Stimulated activated memory B cell treated with anti-CD40 and anti-IgM and Interleukin-4, amounts not matched to agents 10 μg/mL and 1 μg/mL and 100 μg/mL, for 72 hours (primary cell): ENCODE measurements at places on chromosomes 16 and 17.
A peak's percentile ranks its signal among the peaks of the same experiment; 100 is the strongest.

- no peak for ATAC-seq
These were observed 1.5 kb upstream of the NPTX1 start for GRCh38 chr17:80477647-80478478.

- ATAC-seq = no peak
These were observed 12.5 kb downstream of the HSPB9 start for GRCh38 chr17:42135151-42135550.

- ATAC-seq = peak; percentile 41
These were observed 54.6 kb downstream of the ABCC12 start for GRCh38 chr16:48101069-48101674.

DNA sequence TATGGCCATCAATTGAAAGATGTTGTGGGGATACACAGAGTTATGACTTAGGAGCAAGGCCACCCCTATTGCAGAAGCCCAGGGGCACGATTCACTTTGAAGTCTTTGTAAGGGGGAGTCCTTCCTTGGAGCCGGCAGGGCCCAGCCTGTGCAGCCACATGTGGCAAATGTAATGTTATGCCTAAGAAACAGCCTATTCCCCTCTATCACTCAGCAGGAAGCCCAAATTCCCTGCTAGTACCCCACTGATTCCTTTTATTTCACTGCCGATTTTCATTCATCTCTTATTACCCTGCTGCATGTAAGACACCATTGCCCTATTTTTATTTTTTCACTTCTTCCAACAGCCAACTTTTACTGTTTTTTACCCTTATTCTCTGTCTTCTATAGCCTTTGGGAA lies 233.2 kb downstream of the PMP22 start:
- no peak for ATAC-seq

- ATAC-seq = no peak
These were observed 155.3 kb downstream of the C16orf78 start for GRCh38 chr16:49528866-49529288.

- ATAC-seq = no peak
These were observed 14.2 kb downstream of the SAMD14 start for GRCh38 chr17:50115756-50116155.

DNA sequence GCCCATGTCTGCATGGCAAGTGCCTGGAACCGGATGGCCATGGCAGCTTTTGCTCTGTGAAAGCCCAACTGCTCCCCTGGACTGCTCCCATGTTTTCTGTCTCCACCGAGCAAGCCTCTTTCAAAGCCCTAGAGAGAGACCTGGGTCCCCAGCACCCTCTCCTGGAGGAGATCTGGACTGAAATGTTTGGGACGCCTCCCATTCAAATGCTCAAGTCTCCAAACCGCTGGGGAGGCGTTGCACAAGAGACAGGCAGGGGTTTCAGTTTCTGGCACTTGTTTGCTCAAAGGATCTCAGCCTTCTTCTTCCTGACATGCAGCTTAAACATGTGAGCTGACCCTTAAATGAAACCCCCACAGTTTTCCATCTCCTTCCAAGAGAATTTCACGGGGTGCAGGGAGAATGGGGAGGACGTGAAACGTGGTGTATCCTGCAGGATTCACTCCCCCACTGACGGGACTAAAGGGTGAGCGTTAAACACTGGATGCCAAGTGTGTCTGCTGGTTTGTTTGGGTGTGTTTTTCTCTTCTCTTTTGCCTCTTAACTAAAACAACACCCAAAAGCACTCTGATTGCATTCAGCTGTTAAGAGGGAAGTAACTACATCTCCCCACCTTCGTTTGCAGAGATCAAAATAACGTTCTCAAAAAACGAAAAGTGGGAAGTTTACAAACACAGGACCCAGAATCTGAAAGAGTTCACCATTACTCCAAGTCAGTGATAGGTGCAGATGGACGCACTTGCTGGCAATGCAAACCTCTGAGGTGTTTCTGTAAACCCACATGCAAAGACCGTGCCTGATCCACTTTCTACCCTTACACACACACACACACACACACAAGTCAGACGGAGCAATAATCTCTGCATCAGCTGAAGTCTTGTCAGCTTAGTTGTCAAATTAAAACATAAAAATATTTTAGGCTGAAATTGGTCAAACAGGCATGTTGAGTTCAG lies 256.9 kb downstream of the C16orf95 start:
- ATAC-seq = peak; percentile 39

- ATAC-seq = peak; percentile 59
These were observed 1.4 kb upstream of the ATP6V0A1 start for GRCh38 chr17:42457107-42457792.

DNA sequence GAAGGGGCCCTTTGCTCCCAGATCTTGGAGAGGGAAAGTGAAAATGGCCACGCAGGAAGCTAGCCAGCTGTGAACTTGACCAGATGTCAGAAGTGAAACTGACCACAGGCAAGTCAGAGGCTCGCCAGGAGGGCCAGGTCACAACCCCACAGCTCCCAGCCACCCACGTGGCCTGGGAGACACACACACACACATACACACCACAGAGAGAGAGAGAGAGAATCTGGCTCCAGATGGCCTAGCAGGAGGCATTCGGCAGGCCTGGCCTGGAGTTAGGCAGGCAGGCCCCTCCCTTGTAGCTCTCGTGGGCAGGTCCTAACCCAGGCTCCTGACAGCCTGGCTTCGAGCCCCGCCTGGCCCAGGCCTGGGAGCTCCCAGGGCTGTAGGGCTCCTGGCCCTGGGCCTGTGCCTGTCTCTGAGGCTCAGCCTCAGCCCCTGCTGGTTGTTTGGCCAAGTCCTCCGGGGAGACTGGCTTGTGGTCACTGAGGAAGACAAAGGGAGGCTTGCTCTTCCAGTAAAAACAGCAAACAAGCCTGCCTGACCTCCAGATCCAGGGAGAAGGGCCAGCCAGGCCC lies 20.2 kb downstream of the NGFR start:
- ATAC-seq = peak; percentile 52

- no peak for ATAC-seq
These were observed 424 bp downstream of the HOXB2 start for GRCh38 chr17:48544349-48545021.

DNA sequence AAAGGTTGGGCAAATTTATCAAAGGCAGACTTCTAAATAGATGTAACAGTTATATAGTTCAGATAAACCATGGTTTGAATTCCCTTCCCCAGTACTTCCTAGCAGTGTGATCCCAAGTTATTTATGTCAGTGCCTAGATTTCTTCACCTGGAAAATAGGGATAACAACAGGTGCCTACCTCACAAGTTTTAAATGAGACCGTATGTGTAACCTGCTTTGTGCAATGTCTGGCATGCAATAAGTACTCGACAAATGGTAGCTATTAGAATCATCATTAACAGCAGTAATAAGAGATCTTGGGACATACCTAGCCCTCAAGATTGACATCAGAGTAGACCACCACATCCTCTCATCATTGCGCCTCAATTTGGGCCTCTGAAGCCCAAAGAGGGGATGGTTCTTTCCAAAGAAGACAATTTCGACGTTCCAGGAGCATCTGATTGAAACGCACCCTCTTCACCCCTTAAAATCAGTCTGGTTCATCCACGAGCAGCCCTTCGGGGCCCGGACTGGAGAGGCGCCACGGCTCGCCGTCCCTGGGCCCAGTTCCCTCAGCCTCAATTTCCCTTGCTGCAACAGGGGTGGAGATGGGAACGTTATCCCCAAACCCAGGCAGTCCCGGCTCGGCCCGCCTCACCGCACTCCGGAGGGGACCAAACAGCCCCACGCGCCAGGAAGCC lies 541 bp downstream of the ACACA start:
- peak; percentile 56 for ATAC-seq

DNA sequence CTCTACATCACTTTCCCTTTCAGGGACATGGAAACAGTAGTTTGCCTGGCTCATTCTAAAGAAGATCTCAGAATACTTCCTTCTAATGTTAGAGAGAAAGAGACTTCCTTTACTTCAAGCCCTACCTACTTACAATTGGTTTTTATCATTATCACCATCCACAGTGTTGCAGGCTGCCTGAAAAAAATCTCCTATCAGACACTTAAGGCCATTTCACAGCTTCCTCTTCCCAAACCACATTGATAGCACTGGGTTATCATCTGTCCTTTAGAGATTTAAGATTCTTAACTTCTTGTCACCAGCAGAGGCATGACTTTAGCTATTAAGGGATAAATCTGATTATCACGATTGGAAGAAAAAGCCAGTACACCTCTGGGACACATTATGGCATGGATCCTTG lies 178.5 kb upstream of the TBX2 start:
- ATAC-seq = no peak

GRCh38 chr16:56266641-56267607 lies 75.6 kb downstream of the GNAO1 start:
- no peak for ATAC-seq

GRCh38 chr17:32285306-32285705 lies 19.7 kb downstream of the RHBDL3 start:
- ATAC-seq = no peak

- no peak for ATAC-seq
These were observed 39.3 kb downstream of the MEAK7 start for GRCh38 chr16:84465154-84465553.

- no peak for ATAC-seq
These were observed 16.8 kb upstream of the ABCA3 start for GRCh38 chr16:2357331-2357730.

GRCh38 chr16:13997933-13998332 lies 73.2 kb upstream of the MRTFB start:
- peak; percentile 96 for ATAC-seq

DNA sequence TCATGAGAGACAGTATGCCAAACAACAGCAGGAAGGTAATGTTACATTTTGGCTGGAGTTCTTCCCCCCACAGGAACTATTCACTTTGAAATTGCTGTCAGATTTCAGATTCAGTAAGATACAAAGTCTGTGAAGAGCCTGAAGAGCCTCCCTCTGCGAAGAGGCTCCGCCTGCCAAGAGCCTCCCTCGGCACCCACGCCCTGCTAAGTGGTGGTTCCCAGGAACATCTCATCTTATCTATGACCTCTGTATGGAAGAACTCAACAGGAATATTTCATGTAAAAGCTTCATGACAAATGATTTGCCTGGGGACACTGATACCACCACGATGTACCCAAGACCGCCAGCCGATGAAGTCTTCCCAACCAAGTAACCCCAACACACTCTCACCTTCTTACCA lies 3.2 kb downstream of the ZC3H7A start:
- no peak for ATAC-seq

- ATAC-seq = no peak
These were observed 265.6 kb upstream of the GOT2 start for GRCh38 chr16:58999762-59000161.

- peak; percentile 47 for ATAC-seq
These were observed at the start of gene FMNL1 for GRCh38 chr17:45221081-45222013. FMNL1 (plus strand) TSS chr17:45221885; CDS start chr17:45222125, 240 bp downstream.

DNA sequence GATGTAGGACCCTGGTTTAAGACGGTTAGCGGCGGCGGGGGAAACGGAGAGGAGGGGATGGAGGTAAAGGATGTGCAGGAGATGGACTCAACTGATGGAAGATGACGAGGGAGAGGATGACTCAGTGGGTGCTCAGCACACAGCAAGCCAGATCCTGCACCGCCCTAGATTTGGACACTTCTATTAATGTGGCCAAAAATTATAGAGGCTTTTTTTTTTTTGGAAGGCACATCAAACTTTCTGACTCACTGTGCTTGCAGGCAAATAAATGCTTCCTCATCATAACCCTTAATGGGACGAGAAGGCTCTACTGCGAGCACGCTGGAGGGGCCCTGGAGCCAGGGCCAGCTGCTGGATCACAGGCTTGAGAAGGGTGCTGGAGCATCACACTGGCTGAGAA lies 36.0 kb downstream of the RTN4RL1 start:
- no peak for ATAC-seq

- no peak for ATAC-seq
These were observed 89.3 kb upstream of the CIBAR2 start for GRCh38 chr16:85201574-85201973.

- ATAC-seq = no peak
These were observed 26.6 kb downstream of the LGALS9 start for GRCh38 chr17:27657620-27658019.

GRCh38 chr16:20803192-20803560 lies 3.1 kb downstream of the ERI2 start:
- ATAC-seq = no peak

- no peak for ATAC-seq
These were observed 33.3 kb downstream of the OR1D5 start for GRCh38 chr17:3030096-3030495.

- no peak for ATAC-seq
These were observed 2.3 kb downstream of the MYO15B start for GRCh38 chr17:75589919-75590303.

GRCh38 chr17:48385319-48385718 lies 44.7 kb downstream of the SKAP1 start:
- no peak for ATAC-seq

DNA sequence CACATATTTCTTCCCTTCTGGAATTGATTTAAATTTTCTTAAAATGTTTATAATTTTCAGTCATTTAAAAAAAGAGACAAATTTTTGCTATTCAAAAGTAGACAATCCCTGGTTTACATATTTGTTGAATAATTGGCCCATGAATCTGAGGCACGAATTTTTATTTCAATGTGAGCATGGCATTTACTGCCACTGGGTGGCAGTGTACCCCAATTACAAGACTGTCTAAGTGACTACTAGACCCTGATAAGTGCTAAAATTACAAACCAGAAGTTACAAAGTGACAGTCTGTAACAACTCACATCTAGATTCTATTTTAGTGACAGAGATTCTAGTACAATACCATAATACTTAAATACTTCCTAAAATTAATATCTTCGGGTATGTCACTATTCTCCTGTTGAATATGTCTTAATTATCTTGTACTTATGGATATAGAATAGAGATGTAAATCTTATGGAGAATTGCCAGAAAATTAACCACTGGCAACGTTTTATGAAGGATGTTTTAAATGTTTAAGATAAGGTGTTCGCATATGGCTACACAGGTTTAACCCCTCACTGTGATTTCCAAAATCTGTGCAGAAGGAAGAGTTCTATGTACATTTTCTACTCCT lies 235.8 kb downstream of the MAP2K4 start:
- no peak for ATAC-seq

DNA sequence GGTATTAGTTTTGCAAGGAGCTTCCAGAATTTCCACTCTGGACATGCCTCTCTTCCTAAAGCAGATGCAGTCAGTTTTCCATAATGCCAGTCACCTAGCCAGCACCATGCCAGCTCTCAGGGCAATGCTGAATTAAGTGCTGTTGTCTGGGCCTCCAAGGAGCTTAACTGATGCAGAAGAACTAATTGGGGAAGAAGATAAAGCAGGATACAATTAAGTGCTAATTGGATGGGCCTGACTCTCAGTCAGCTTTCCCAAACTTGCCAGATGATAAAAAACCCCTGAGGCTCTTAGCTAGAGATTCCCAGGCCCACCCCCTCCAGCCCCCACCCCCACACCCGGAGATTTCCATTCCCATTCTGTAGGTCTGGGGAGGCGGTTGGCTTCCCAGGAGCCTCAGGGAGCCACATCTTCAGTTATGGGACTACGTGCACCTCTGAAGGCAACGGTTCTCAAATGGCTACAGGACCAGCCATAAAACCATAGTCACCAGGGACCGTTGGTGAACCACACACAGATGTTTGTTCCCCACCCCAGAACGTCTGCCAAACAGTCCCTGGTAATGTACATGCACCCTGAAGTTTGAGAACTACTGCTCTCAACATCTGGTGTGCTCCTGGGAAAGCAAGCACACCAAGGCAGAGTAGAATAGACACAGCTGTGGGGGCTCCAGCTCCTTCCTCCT lies 499.1 kb upstream of the CDH5 start:
- no peak for ATAC-seq

- ATAC-seq = no peak
These were observed 18.1 kb downstream of the ERN1 start for GRCh38 chr17:64111831-64112230.

GRCh38 chr16:83870830-83871229 lies 28.1 kb upstream of the MLYCD start:
- ATAC-seq = no peak

- ATAC-seq = no peak
These were observed 1.2 kb downstream of the HSDL1 start for GRCh38 chr16:84143784-84144199.
